ENCODE measurements at places on chromosomes 1 and 21. TPM values are rescaled to one million over a fixed set of nuclear protein-coding genes. Genes with fewer than 3 reads are reported as not detected.

DNA sequence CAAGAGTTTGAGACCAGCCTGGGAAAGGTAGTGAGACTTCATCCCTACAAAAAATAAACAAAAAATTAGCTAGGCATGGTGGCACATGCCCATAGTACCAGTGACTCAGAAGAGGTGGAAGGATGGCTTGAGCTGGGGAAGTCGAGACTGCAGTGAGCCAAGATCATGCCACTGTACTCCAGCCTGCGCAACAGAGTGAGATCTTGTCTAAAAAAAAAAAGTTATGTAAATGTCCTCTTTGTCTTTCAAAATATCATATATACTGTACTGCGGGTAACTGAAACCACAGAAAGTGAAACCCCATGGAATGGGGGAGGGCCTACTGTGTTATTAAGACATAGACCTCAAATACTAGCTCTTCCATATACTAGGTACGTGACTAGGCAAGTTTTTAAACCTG, 20.8 kb downstream of the ACADM start:
- DNase-seq = no peak

GRCh38 chr1:99647490-99647889, 1.6 kb downstream of the PALMD start:
- DNase-seq = no peak

GRCh38 chr1:33970148-33970825, 106.4 kb downstream of the HMGB4 start:
- DNase-seq = no peak

- DNase-seq = no peak
Measured at GRCh38 chr1:18879791-18880309, 20.4 kb upstream of the TAS1R2 start.

DNA sequence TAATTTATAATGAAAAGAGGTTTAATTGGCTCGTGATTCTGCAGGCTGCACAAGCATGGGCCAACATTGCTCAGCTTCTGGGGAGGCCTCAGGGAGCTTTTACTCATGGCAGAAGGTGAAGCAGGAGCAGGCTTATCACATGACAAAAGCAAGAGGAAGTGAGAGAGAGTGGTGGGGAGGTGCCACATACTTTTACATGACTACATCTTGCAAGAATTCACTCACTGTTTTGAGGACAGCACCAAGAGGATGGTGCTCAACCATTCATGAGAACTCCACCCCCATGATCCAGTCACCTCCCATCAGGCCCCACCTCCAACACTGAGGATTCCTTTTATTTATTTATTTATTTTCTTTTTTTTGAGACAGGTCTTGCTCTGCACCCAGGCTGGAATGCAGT, 5.5 kb upstream of the PLEKHM2 start:
- DNase-seq = no peak

Gene ADCY10
- 0.35 TPM for total RNA-seq

- no peak for DNase-seq
Measured at GRCh38 chr1:225886159-225887029, 2.6 kb downstream of the LEFTY1 start.

Data from right atrium auricular region (tissue), 2 donors.